ENCODE measurements at places on chromosomes 6 and 20.

DNA sequence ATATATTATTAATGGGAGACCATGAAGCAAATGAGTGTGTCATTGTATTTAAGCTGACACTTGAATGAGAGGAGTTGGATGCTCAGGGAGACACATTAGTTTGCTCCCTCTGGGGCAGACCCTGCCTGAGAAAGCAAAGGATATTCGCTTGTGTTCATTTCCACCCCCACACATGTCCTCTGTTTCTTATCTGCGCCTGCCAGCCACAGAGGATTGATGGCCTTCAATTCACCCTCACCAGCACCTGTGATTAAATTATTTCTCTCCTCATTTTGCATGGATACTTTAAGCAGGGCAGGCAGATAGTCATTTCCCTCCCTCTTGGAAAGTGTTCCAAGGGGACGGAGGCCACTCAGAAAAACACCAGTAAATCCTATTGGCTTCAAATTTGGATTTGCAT is 185.2 kb upstream of the GMDS start:
- no peak for DNase-seq

GRCh38 chr6:53611342-53611741 is 54.2 kb downstream of the KLHL31 start:
- DNase-seq: no peak

DNA sequence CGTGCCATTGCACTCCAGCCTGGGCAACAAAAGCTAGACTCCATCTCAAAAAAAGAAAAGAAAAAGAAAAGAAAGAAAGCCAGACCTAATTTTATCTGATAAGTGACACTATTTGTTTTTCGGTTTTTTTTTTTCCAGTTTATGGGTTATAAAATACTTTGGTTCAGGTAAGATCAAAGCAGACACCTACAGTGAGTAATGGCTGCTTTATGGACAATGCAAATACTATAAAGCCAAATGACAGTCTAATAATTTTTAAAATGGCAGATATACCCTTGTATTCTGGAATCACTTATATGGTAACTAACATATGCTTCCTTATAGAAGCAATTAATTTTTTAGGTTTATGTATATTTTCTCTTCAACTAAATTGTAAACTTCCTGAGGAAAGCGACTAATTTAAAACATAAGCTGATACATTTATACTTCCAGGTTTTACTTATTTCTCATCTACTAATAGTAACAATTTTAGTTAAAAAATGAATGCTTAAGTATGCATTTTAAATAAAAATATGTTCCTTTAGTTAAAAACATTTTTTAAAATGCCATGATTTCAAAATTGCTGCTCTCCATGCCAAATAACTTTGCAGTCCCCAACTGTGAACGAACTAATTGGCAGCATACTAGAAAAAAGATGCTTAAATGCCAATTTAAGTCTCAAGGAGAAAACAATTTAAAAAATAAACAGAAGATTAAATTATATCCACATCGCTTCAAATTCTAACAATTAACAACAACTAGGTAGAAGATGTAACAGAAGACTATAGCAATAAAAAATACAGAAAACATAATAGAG is 38.5 kb downstream of the KIAA0319 start:
- DNase-seq: no peak

DNA sequence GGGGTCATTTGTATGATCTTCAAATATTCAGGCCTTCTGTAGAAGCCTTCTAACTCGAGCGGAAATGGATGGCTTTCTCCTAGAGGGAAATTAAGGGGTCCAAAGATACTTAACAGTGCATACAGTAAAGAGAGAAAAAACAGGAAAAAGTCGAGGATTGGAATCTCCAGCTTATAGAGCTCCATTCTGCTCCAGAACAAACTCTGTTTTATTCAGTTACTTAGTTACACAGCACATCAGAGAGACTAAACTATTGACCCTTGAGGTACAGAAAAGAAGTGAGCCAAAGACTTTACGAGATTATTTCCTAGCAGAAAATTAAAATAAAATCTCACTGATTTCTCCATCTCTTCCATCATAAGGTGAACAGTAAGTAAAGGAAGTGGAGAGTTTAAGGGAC is 43.8 kb upstream of the DSE start:
- DNase-seq: no peak

DNA sequence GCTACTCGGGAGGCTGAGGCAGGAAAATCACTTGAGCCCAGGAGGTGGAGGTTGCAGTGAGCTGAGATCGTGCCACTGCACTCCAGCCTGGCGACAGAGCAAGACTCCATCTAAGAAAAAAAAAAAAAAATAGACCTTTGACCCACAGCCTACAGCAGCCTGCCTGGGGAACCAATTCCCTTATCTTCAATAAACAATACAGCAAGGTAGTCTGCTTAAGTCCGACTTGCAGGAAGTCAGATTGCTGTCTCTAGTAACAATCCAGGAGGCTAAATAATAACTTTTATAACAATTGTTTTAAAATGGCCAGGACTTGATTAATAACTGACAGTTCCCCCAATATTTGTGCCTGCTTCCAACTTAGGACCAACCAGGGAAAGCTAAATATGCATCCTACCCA is 13.3 kb upstream of the HLA-DRA start:
- no peak for DNase-seq

DNA sequence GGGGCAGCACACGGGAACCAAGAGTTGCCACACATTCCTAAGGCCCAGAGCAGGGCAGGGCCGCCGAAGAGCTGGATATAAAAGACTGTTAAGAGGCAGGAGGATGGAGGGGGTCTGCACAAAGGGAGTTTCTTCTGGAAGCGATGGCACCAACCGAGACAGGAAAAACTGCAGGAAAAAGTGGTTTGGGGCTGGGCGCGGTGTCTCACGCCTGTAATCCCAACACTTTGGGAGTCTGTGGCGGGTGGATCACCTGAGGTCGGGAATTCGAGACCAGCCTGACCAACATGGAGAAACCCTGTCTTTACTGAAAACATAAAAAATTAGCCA is 41.8 kb downstream of the SSR1 start:
- DNase-seq: no peak

GRCh38 chr6:29826271-29826670 is 1.4 kb upstream of the HLA-G start:
- no peak for DNase-seq

Data from stimulated activated CD8-positive, alpha-beta memory T cell treated with anti-CD3 and anti-CD28 coated beads, Interleukin-4, amount 100 ng/mL, for 1 hour (primary cell).